ENCODE measurements at places on chromosomes 11 and 22.
A peak's percentile ranks its signal among the peaks of the same experiment; 100 is the strongest.

GRCh38 chr11:225734-226453, 10.2 kb downstream of the SIRT3 start:
- DNase-seq: no peak
- H3K36me3 ChIP-seq: no peaks in the 10 kb centered on the region
- no peak overlapping the region for H3K4me3 ChIP-seq

GRCh38 chr11:23767576-23767975, 729.3 kb upstream of the LUZP2 start:
- no peak overlapping the region for H3K4me3 ChIP-seq
- no peak overlapping the region for H3K27ac ChIP-seq
- no peaks in the 10 kb centered on the region for H3K36me3 ChIP-seq

GRCh38 chr11:72724851-72725723, 27.1 kb downstream of the ARAP1 start:
- no peak overlapping the region for H3K4me3 ChIP-seq
- H3K4me1 ChIP-seq: peaks cover 13% of the 10 kb centered on the region
- H3K27ac ChIP-seq: no peak overlapping the region

GRCh38 chr11:102850973-102851745, 7.8 kb upstream of the MMP3 start:
- H3K4me1 ChIP-seq: no peaks in the 10 kb centered on the region
- no peak for DNase-seq
- no peak overlapping the region for H3K27ac ChIP-seq

- peak overlapping the region; percentile 83 for H3K27ac ChIP-seq
- H3K27me3 ChIP-seq: no peaks in the 10 kb centered on the region
- peak overlapping the region; percentile 53 for H3K4me3 ChIP-seq
- H3K4me1 ChIP-seq: peaks cover 71% of the 10 kb centered on the region
- no peaks in the 10 kb centered on the region for H3K36me3 ChIP-seq
Observed at GRCh38 chr11:116929414-116930090, 92.1 kb upstream of the APOA1 start.

DNA sequence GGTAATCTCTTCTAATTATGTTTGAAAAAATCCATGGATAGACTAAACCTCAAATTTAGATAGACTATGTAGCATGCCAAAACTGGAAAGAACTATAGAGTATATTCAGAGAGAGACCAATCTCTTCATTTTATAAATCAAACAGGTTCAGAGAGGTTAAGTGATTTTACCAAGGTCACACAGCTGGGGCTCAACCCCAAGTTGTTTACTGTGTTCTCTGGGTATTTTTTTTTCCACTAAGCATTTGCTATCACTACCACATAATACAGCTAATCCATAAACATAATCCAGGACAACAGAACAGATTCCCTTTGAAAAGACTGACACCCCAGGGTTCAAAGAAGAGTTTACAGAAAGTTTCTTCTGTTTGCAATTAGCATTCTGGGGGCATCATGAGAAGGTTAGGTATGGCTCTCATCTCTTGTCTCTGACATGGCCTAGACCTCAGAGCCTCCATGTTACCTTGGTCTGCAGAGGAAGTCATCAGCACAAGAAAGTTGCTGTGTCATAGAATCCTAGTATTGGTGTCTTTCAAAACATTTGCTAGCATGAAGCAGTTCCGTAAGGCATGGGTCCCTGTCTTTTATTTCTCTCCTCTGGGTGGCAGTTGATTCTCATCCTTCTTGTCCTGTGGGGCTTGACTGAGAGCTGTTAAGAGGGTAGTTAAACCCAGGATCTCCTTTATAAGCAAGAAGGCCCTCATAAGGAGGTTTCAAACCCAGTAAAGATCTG, 94.5 kb upstream of the HSD17B12 start:
- no peaks in the 10 kb centered on the region for H3K4me1 ChIP-seq
- no peaks in the 10 kb centered on the region for H3K36me3 ChIP-seq
- H3K4me3 ChIP-seq: no peak overlapping the region

GRCh38 chr11:11813288-11813962, 28.3 kb upstream of the USP47 start:
- H3K36me3 ChIP-seq: no peaks in the 10 kb centered on the region
- peaks cover 4% of the 10 kb centered on the region for H3K4me1 ChIP-seq
- H3K27me3 ChIP-seq: no peaks in the 10 kb centered on the region
- no peak for DNase-seq
- H3K4me3 ChIP-seq: no peak overlapping the region

DNA sequence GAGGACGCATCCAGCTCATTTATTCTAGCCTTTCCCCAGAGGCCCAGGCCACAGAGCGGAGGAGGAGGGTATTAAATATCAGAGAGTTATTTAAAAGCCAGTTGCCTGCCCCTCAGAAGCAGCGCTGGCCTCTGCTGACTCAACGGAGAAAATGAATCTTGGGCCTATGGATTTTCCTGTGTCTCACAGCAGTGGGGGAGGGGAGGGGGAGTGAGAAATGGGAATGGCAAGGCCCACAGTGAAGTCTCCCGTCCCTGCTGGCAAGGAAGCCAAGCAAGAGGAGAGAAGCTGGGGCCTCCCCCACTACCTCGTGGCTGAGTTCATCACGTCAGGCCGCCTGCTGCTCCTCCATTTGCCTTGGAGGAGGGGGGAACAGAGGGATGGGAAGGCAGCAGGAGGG, 4.5 kb upstream of the TPBGL start:
- no peak overlapping the region for H3K27ac ChIP-seq
- no peaks in the 10 kb centered on the region for H3K4me1 ChIP-seq
- H3K36me3 ChIP-seq: no peaks in the 10 kb centered on the region
- no peak overlapping the region for H3K4me3 ChIP-seq
- H3K27me3 ChIP-seq: peaks cover 66% of the 10 kb centered on the region

- no peak overlapping the region for H3K27ac ChIP-seq
- no peaks in the 10 kb centered on the region for H3K36me3 ChIP-seq
- no peak overlapping the region for H3K4me3 ChIP-seq
- H3K27me3 ChIP-seq: no peaks in the 10 kb centered on the region
- peaks cover 38% of the 10 kb centered on the region for H3K4me1 ChIP-seq
Observed at GRCh38 chr11:126186025-126186698, 25.3 kb downstream of the RPUSD4 start.

DNA sequence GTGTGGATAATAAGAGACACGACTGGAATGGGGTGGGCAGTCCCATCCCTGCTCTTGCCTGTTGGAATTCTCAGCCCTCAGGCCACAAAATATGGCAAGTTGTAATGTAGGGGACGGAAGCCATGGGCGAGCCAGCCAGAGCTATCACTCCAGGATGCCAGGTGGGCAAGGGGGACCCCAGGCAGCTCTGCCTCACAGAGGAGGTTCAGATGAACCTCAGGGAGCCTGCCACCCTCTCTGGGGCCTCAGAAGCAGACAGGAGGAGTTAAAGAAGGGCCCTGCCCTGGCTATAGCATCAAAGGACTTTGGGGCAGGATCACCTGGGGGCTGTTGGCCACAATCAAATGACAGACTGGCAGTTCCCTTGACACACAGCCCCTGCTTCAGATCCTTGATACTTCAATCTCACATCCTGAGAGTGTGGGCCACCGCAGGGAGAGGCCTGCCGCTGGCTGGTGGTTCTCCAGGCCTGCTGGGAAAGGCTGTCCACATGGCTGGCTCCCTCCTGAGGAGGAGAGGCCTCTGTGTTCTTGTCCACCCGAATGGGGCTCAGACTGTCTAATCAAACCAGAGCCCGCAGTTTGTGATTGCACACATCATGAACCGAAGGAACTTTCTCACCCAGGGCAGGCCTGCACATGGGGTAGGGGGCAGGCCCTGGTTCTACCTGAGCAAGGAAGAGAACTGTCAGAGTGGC, 31.4 kb downstream of the IGLL1 start:
- H3K4me3 ChIP-seq: no peak overlapping the region
- H3K4me1 ChIP-seq: no peaks in the 10 kb centered on the region
- H3K36me3 ChIP-seq: no peaks in the 10 kb centered on the region
- no peak overlapping the region for H3K27ac ChIP-seq
- DNase-seq: no peak

DNA sequence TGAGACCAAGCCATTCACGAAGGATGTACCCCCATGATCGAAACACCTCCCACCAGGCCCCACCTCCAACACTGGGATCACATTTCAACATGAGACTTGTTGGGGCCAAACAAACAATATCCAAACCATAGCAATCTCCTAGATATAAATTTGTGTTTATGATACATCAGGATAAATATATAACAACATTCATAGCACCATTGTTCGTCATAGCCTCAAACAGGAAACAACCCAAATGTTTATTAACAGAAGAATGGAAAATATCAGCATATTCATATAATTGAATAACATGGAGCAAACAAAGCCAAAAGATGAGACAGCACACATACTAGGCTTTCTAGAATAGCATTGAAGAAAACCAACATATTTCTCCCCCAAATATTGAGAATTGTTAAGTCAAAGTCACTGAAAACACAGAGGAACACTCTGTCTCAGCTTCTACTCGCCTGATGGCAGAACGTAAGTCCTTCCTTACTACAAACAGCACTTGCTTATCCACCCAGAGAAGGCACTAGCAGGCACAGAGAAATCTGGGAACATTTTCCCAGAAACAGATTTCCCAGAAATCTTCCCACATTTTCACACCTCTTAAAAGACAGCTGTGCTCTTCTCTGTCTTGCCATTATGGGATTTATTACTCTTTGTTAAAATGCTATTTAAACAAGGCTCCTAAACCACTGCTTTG, 8.1 kb upstream of the GDPD4 start:
- no peak overlapping the region for H3K27ac ChIP-seq
- H3K4me1 ChIP-seq: no peaks in the 10 kb centered on the region
- H3K36me3 ChIP-seq: no peaks in the 10 kb centered on the region
- DNase-seq: no peak

GRCh38 chr11:118640332-118641154, 33.1 kb downstream of the PHLDB1 start:
- peaks cover 14% of the 10 kb centered on the region for H3K4me1 ChIP-seq
- H3K36me3 ChIP-seq: no peaks in the 10 kb centered on the region
- H3K27ac ChIP-seq: no peak overlapping the region
- no peak overlapping the region for H3K4me3 ChIP-seq

GRCh38 chr22:24310969-24311368, 40.3 kb downstream of the SPECC1L start:
- DNase-seq: no peak
- H3K27ac ChIP-seq: no peak overlapping the region
- no peak overlapping the region for H3K4me3 ChIP-seq
- H3K27me3 ChIP-seq: no peaks in the 10 kb centered on the region
- H3K36me3 ChIP-seq: no peaks in the 10 kb centered on the region

DNA sequence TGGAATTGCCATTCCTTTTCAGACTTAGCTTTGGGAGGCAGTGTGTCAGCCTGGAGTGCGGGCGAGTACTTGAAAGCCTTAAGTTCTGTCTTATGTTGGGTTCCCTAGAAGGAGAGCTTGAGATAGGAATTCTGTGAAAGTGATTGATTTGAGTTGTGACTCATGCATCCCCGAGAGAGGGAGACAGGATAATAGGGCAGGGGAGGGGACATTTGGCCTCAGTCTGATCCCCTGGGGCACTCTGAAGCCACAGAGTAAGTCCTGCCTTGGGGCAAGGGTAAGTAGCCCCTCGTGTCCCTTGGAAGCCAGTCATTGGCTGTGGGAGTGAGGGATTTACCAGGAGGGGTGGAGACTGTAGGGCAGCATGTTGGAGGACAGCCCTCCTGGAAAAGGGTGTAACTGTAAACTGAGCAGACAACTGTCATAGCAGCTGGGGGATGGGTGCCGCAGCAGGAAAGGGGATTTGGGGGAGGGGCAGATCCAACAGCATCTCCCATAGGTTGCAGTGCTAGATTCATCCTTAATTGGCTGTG, 44.0 kb downstream of the KIAA1671 start:
- H3K36me3 ChIP-seq: no peaks in the 10 kb centered on the region
- no peak overlapping the region for H3K4me3 ChIP-seq
- H3K4me1 ChIP-seq: no peaks in the 10 kb centered on the region
- no peak for DNase-seq
- peaks cover 7% of the 10 kb centered on the region for H3K27me3 ChIP-seq

GRCh38 chr11:130839981-130840666, 76.2 kb downstream of the SNX19 start:
- no peak overlapping the region for H3K27ac ChIP-seq
- peak; percentile 29 for DNase-seq

GRCh38 chr11:134393638-134394037, 18.4 kb downstream of the B3GAT1 start:
- H3K4me3 ChIP-seq: no peak overlapping the region
- no peaks in the 10 kb centered on the region for H3K36me3 ChIP-seq
- H3K27me3 ChIP-seq: no peaks in the 10 kb centered on the region

GRCh38 chr11:128627666-128628324, 40.4 kb upstream of the ETS1 start:
- H3K4me3 ChIP-seq: no peak overlapping the region
- DNase-seq: no peak
- no peaks in the 10 kb centered on the region for H3K27me3 ChIP-seq

GRCh38 chr11:7974668-7975067, 9.4 kb upstream of the NLRP10 start:
- no peaks in the 10 kb centered on the region for H3K4me1 ChIP-seq
- DNase-seq: no peak
- H3K36me3 ChIP-seq: no peaks in the 10 kb centered on the region
- no peak overlapping the region for H3K27ac ChIP-seq
- no peak overlapping the region for H3K4me3 ChIP-seq
- no peaks in the 10 kb centered on the region for H3K27me3 ChIP-seq

GRCh38 chr11:91528965-91529364, 695.7 kb upstream of the FAT3 start:
- no peak overlapping the region for H3K4me3 ChIP-seq
- H3K27me3 ChIP-seq: no peaks in the 10 kb centered on the region
- H3K4me1 ChIP-seq: no peaks in the 10 kb centered on the region
- DNase-seq: no peak

DNA sequence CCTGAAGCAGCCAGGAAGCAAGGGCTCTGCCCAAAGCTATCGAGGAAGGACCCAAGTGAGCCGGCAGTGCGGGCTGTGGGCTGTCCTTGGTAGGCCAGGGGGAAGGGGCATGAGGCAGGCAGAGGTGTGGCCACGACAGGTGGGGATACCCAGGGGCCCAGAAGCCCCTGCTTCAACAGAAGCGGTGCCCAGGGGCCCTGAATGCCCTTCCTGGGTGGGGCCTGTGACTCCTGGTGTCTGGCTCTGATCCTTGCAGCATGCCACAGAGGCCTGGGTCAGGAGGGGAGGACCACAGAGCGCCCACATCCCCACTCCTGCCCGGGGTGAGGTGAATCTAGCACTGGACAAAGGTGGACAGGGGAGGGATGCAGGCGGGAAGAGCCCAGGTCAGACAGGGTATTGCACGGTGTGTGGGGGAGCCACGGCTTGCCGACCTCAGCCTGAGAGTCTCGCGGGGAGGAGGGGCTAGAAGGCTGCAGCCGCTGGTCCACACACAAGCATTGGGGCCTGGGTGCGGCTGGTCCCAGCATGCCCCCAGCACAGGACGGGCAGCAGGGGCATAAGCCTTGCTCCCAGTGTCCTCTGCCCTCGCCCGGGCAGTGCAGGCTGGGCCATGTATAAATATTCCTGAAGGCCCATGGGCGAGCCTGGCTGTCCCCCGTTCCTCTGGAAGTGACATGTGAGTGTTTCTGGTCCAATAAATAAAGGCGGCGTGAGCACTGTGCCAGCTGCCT, 19.0 kb downstream of the MAFF start:
- H3K27me3 ChIP-seq: no peaks in the 10 kb centered on the region
- peaks cover 15% of the 10 kb centered on the region for H3K4me1 ChIP-seq
- no peak for DNase-seq
- H3K4me3 ChIP-seq: no peak overlapping the region

- no peaks in the 10 kb centered on the region for H3K27me3 ChIP-seq
- DNase-seq: no peak
- no peak overlapping the region for H3K4me3 ChIP-seq
- no peak overlapping the region for H3K27ac ChIP-seq
Observed at GRCh38 chr11:19458231-19458630, 217.5 kb upstream of the E2F8 start.

- DNase-seq: no peak
- H3K4me3 ChIP-seq: no peak overlapping the region
- H3K36me3 ChIP-seq: no peaks in the 10 kb centered on the region
- H3K27ac ChIP-seq: no peak overlapping the region
- no peaks in the 10 kb centered on the region for H3K27me3 ChIP-seq
Observed at GRCh38 chr22:29016067-29016938, 45.3 kb downstream of the C22orf31 start.

GRCh38 chr22:39985383-39986035, 9.2 kb upstream of the FAM83F start:
- no peak overlapping the region for H3K27ac ChIP-seq
- H3K36me3 ChIP-seq: no peaks in the 10 kb centered on the region
- no peak for DNase-seq
- no peak overlapping the region for H3K4me3 ChIP-seq

All from MM.1S (cell line).